ENCODE measurements at places on chromosomes 5 and 9. TPM values are rescaled to one million over a fixed set of nuclear protein-coding genes. Genes with fewer than 3 reads are reported as not detected.

Gene SPATA31E1
- total RNA-seq = not detected

DNA sequence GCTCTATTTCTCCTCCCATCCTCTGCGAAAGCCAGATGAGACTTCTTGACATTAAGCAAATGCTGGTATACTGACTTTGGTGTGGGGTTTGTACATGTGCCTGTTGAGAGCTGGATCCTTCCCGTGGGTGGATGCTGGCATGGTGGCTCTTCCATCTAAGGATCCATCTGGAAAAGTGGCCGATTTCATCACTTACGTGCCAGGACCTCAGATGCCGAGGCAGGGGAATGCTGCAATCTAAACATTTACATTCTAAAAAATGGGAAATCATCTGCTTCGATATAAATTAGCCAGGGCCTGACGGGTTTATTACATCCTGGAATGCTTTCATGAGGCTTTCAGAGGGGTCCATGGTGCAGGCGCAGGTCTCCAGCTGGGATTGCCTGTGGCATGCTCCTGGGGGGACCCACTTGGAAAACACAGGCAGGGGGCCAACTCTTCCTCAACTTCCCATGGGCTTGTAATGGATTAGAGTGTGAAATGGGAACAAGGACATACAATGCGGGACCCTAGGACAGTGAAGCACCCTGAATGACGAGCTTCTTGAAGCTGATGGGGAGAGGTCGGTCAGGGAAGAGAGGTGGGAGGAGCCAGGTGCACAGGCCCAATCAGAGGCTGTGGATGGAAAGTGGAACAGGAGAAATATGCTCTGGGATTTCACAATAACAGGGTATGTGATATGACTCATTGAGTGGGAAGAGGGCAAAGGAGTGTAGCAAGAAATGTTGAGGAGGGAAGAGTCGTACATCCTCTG, 105.5 kb upstream of the PITX1 start:
- no peak for DNase-seq
- no peaks in the 10 kb centered on the region for H3K4me1 ChIP-seq
- H3K4me3 ChIP-seq = no peak overlapping the region
- H3K27ac ChIP-seq = no peak overlapping the region
- no peaks in the 10 kb centered on the region for H3K36me3 ChIP-seq

Gene ENHO
- total RNA-seq = not detected

GRCh38 chr9:9117866-9118265, 1318.3 kb upstream of the DMAC1 start:
- H3K27me3 ChIP-seq = no peaks in the 10 kb centered on the region
- H3K4me3 ChIP-seq = no peak overlapping the region
- no peaks in the 10 kb centered on the region for H3K4me1 ChIP-seq
- DNase-seq = no peak
- H3K36me3 ChIP-seq = no peaks in the 10 kb centered on the region

Gene ANKRD34B
- total RNA-seq = not detected

- H3K4me1 ChIP-seq = peaks cover 13% of the 10 kb centered on the region
- H3K27ac ChIP-seq = no peak overlapping the region
Observed at GRCh38 chr9:94826644-94827410, 100.3 kb downstream of the AOPEP start.

Gene SLC34A3
- total RNA-seq = not detected

DNA sequence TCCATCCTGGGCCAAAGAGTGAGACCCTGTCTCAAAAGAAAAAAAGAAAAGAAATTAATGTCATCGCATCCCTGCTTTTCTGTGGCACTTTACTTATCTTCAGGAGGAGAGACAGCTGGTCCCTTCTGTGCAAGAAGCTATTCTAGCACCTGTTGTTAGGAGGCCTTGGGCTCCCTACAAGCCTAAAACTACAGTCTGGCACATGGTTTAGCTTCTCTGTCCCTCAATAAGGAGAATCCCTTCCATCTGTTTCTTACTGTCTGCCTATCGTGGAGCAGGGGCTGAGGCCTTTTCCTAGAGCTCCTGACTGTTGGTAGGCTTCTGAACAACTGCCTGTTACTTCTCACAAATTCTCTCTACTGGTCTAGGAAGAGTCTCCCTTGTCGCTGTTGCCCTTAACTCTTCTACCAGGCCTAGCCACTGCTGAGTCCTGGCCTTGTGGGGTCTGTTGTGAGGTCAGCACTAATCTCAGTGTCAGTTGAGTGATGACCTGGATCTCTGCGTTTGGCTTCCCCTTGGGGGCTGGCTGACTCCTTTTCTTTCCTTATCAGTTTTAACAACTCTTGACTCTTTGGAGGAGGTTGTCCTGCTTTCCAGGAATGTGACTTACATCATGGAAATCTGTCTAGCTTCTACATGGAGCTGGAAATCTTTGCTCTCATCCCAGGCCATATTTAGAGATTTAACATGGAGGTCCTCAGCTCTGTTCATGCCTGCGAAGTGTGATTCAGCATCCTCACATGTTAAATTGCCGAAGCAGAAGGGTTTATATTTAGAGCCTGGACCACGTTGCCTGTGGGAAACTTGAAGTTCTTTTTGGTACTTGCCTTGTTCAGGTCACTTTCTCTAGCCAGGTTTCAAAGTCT, 5.7 kb upstream of the GARNL3 start:
- no peak overlapping the region for H3K4me3 ChIP-seq
- H3K27ac ChIP-seq = no peak overlapping the region
- no peak for DNase-seq
- H3K27me3 ChIP-seq = peaks cover 20% of the 10 kb centered on the region
- no peaks in the 10 kb centered on the region for H3K4me1 ChIP-seq

DNA sequence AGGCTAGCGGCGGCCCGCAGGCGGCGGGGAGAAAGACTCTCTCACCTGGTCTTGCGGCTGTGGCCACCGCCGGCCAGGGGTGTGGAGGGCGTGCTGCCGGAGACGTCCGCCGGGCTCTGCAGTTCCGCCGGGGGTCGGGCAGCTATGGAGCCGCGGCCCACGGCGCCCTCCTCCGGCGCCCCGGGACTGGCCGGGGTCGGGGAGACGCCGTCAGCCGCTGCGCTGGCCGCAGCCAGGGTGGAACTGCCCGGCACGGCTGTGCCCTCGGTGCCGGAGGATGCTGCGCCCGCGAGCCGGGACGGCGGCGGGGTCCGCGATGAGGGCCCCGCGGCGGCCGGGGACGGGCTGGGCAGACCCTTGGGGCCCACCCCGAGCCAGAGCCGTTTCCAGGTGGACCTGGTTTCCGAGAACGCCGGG, 253 bp downstream of the SLC12A2 start:
- peaks cover 54% of the 10 kb centered on the region for H3K4me1 ChIP-seq
- H3K4me3 ChIP-seq = no peak overlapping the region
- H3K27ac ChIP-seq = no peak overlapping the region
- H3K36me3 ChIP-seq = peaks cover 45% of the 10 kb centered on the region
- H3K27me3 ChIP-seq = no peaks in the 10 kb centered on the region
- no peak for DNase-seq

- no peak overlapping the region for H3K27ac ChIP-seq
- no peaks in the 10 kb centered on the region for H3K36me3 ChIP-seq
- H3K4me1 ChIP-seq = no peaks in the 10 kb centered on the region
- no peaks in the 10 kb centered on the region for H3K27me3 ChIP-seq
Observed at GRCh38 chr5:2207416-2208238, 324.9 kb upstream of the IRX4 start.

- no peaks in the 10 kb centered on the region for H3K36me3 ChIP-seq
- H3K27me3 ChIP-seq = no peaks in the 10 kb centered on the region
- no peak overlapping the region for H3K4me3 ChIP-seq
- no peak overlapping the region for H3K27ac ChIP-seq
Observed at GRCh38 chr5:63456279-63456678, 506.0 kb downstream of the HTR1A start.

Gene KCNT1
- not detected for total RNA-seq

DNA sequence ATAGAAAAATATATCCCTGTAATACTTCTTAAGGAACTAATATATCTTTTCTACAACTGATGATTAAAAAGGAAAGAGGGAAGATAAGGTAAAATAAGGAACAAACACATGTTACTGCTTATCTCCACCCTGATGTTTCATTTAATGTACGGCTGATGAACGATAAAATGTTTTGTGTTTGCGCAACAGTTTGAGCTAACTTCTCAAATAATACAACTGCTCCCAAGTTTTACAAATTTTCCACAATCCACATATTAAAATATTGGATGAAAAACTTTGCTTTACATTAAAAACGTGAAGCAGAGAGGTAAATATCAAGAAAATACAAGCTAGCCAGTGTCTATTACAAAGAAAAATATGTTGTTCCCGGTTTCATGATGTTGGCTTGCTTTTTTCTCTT, 21.0 kb upstream of the CSNK1G3 start:
- H3K27ac ChIP-seq = no peak overlapping the region
- no peak for DNase-seq
- H3K36me3 ChIP-seq = no peaks in the 10 kb centered on the region

GRCh38 chr9:32764139-32764538, 19.2 kb upstream of the TMEM215 start:
- H3K27ac ChIP-seq = no peak overlapping the region
- no peak overlapping the region for H3K4me3 ChIP-seq
- no peaks in the 10 kb centered on the region for H3K27me3 ChIP-seq
- no peaks in the 10 kb centered on the region for H3K36me3 ChIP-seq

Gene ITGA2
- 1.5 TPM for total RNA-seq

Gene SLC23A1
- total RNA-seq = 4.2 TPM

- no peaks in the 10 kb centered on the region for H3K4me1 ChIP-seq
- no peaks in the 10 kb centered on the region for H3K36me3 ChIP-seq
- no peak for DNase-seq
- H3K27me3 ChIP-seq = no peaks in the 10 kb centered on the region
- H3K27ac ChIP-seq = no peak overlapping the region
Observed at GRCh38 chr9:129358621-129359154, 180.6 kb upstream of the IER5L start.

- no peak for DNase-seq
- peaks cover 3% of the 10 kb centered on the region for H3K36me3 ChIP-seq
- H3K4me3 ChIP-seq = no peak overlapping the region
- H3K27ac ChIP-seq = no peak overlapping the region
Observed at GRCh38 chr5:77636641-77637169, 1.8 kb downstream of the OTP start.

DNA sequence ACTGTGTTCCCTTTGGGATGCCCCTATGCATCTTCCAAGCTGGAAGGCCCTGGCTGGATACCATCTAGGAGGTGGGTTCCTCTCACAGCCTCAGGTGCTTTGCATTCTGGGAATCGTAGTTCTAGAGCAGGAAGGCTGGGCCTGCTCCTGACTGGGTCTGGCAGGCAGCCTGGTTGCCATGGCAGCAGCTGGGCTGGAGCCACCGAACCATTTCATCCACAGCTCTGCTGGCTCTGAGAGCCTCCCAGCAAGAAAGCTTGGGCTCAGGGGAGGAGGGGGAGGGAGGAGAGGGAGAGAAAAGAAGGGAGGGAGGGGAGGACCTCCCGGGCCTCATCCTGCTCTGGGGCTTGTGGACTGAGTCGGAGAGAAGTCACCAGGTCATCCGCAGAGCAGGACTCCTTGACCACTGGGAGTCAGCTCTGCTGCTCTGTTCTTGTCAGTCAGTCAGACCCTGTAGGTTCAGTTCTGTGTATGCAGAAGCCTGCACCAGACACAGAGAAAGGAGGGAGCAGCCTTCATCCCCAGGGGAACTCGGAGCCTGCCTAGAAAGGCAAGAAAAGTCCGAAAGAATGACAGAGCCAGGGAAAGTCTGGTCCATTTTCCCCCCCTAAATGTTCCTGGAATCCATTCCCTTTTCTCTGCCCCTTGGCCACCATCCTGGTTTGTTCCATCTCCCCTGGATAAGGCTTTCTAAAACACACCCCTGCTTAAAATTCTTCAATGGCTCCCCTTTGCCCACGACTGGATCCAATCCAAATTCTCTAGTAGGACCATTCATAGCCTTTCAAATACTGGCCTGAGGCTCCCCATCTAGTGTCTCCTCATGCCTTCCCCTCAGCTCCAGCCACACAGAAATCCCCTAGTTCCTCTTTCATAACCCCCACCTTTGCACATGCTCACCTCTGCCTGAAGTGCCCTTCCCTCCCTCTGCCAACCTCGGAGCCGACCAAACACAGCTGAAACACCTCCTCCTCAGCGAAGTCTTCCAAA, 65.4 kb upstream of the ARAP3 start:
- no peaks in the 10 kb centered on the region for H3K36me3 ChIP-seq
- no peaks in the 10 kb centered on the region for H3K4me1 ChIP-seq
- H3K4me3 ChIP-seq = no peak overlapping the region
- H3K27me3 ChIP-seq = peaks cover 15% of the 10 kb centered on the region
- H3K27ac ChIP-seq = no peak overlapping the region

GRCh38 chr5:179167871-179168451, 107.8 kb downstream of the ZNF354C start:
- H3K27me3 ChIP-seq = no peaks in the 10 kb centered on the region
- no peak overlapping the region for H3K27ac ChIP-seq
- DNase-seq = no peak
- no peak overlapping the region for H3K4me3 ChIP-seq
- no peaks in the 10 kb centered on the region for H3K4me1 ChIP-seq

GRCh38 chr9:109568568-109569210, 70.6 kb upstream of the PTPN3 start:
- no peak for DNase-seq
- H3K27me3 ChIP-seq = peaks cover 28% of the 10 kb centered on the region
- no peak overlapping the region for H3K4me3 ChIP-seq

GRCh38 chr5:102762562-102763227, 7.6 kb downstream of the PAM start:
- DNase-seq = no peak
- H3K27me3 ChIP-seq = no peaks in the 10 kb centered on the region
- peaks cover 73% of the 10 kb centered on the region for H3K4me1 ChIP-seq
- H3K36me3 ChIP-seq = peaks cover 14% of the 10 kb centered on the region
- peak overlapping the region; percentile 63 for H3K4me3 ChIP-seq

Gene P4HA2
- total RNA-seq = 44.9 TPM

Gene CDC14B
- total RNA-seq = 6.5 TPM

Gene PCDHGA1
- total RNA-seq = 0.09 TPM

Gene TCERG1
- total RNA-seq = 136 TPM

- H3K27ac ChIP-seq = no peak overlapping the region
- H3K27me3 ChIP-seq = no peaks in the 10 kb centered on the region
- no peaks in the 10 kb centered on the region for H3K4me1 ChIP-seq
- no peak overlapping the region for H3K4me3 ChIP-seq
- no peak for DNase-seq
Observed at GRCh38 chr5:116437922-116438578, 136.6 kb downstream of the SEMA6A start.

Gene TEK
- total RNA-seq = not detected

Gene OBP2B
- not detected for total RNA-seq

Gene RANBP17
- total RNA-seq = not detected

Gene RELL2
- total RNA-seq = 15.9 TPM

DNA sequence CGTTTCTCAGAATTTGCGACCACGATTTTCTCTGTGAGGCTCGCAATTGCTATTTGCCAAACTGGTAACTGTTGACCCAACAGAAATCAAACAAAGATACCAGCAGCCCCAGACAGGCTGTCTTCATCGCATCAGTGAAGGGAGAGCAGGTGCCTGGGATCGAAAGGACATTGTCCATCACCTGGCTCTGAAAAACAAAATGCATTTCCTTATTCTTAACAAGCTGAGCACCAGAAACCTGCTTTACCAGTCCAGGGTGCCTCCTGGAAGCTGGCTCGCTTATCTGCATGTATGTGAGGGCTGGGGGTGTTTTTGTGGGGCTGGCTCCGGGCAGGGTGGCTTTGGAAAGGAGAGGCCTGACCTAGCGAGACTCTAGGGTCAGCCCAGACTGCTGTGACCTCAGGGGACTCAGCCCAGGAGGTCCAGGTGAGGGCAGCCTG, 24.7 kb downstream of the WWC1 start:
- no peaks in the 10 kb centered on the region for H3K27me3 ChIP-seq
- no peak overlapping the region for H3K27ac ChIP-seq
- DNase-seq = no peak
- H3K4me3 ChIP-seq = no peak overlapping the region
- no peaks in the 10 kb centered on the region for H3K36me3 ChIP-seq

Gene ADAMTS16
- total RNA-seq = not detected

Gene AK8
- total RNA-seq = not detected

- no peaks in the 10 kb centered on the region for H3K36me3 ChIP-seq
- no peak overlapping the region for H3K27ac ChIP-seq
- no peaks in the 10 kb centered on the region for H3K27me3 ChIP-seq
- H3K4me1 ChIP-seq = no peaks in the 10 kb centered on the region
- no peak overlapping the region for H3K4me3 ChIP-seq
- DNase-seq = no peak
Observed at GRCh38 chr9:130908146-130908877, 11.7 kb upstream of the QRFP start.

All from activated T-helper 2 cell treated with anti-CD3 and anti-CD28 coated beads, Interferon-gamma antibody, Interleukin-2, Interleukin-4, amounts not matched to agents 10 μg/mL and 5 μg/mL and 100 μg/mL, durations not matched to agents 14 hours and 24 hours and 36 hours (primary cell).